MV-4-11 (cell line): ENCODE measurements at places on chromosomes 7 and 10.

- no peak for DNase-seq
Observed at GRCh38 chr7:132400561-132401142, 175.6 kb downstream of the PLXNA4 start.

DNA sequence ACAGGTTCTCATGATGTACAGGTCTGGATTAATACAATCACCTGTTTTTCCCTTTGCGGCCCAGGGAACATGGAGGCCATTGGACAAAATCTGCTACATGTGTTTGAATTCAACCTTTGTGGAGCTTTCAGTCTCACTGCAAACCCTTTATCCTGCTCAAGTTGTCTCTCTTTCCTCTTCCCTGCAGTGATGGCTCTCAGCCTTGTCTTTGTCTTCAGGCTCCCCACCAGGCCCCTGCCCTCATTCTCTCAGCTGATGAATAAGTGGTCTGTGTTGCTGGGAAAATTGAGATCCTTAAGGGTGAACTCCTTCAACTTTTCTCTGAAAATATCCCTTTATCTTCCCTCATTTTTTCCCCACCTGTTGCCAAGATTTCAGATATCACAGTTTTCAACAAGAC lies 791.2 kb downstream of the GRID1 start:
- no peak for DNase-seq

DNA sequence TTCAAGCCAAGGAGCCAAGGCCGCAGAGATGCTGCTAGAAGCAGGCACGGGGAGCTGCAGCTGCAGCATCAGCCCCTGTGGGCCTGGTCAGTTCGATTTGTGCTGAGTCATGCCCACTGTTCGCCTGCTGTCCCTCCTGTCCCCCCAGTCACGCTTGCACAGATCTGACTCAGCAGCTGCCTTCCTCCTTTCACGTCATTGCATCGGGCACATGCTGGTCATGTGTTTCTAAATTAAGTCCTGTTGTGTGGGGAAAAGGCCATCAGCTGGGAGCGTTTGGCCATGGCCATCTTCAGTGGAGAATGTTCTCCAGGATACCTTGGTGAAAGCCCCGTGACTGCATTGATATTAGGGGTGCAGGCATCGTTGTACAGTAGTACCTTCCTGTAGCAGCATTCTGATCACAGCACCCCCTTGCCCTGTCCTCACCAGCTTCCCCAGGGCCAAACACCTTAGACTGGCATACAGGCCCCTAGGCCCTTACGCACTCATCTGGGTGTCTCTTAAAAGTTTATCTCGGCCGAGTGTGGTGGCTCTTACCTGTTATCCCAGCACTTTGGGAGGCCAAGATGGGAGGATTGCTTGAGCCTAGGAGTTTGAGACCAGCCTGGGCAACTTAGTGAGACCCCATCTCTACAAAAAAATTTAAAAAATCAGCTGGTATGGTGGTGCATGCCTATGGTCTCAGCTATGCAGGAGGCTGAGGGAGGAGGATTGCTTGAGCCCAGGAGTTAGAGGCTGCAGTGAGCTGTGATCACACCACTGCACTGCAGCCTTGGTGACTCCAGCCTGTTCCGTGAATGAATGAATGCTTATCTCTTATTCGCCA lies 23.2 kb downstream of the POR start:
- peak; percentile 22 for DNase-seq

DNA sequence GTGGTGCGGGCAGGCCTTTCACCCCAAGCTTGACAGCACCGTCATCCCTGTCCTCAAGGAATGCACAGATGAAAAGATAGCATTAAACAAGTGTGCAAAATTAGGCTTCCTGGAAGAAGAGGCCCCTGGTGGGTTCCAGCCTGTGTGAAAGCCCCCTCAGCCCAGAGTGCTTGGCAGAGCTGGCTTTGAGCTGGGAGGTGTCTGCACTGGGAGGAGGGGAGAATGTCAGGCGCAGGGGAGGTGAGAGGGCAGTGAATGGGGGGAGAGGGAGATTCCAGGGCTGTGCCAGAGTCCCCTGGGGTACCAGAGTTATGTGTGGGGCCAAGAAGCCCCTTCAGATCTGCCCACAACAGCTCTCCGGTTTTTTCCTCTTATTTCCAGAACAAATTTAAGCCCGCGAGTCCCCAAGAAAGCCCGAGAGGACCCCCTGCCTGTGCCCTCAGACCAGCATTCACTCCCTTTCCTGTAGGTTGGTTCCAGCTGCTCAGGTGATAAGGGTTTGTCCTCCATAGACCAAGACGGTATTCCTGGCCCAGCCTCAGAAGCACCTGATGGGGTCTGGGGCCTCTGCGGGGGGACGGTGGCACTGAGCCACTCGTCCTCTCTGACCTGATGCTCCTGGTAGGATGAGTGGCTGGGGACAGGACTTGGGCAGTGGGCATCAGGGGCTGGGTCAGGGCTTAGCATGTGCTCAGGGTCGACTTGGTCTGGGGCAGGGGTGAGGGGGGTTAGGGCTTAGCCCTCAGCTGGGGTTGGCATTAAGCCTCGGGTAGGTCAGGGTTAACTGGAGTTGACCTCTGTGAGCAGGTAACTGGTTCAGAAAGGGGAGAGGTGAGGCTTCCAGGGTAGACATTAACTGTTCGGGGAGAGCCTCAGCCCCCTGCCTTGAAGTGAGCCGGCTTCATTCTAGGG lies 43.4 kb downstream of the ADCYAP1R1 start:
- DNase-seq, result no peak

- DNase-seq, result no peak
Observed at GRCh38 chr7:139820089-139820488, 9.0 kb upstream of the TBXAS1 start.

DNA sequence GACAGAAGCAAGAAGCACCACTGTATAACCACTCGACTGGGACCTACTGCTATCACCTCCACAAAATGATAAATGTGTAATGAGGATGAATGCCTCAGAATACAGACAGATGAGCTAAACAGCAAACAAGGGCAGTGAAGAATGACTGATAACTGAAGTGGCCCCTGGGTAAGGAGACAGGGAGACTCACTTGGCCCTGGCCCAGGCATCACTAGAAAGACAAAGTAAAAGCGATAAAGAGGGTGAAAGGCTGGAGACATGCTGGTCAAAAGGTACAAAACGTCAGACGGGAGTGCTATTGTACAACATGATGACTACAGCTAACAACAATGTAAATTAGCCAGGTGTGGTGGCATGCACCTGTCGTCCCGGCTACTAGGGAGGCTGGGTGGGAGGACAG lies 27.8 kb upstream of the APBB1IP start:
- DNase-seq, result no peak
